ENCODE measurements at places on chromosomes 13 and 19. TPM values are rescaled to one million over a fixed set of nuclear protein-coding genes. Genes with fewer than 3 reads are reported as not detected.

Gene ZSCAN18
- total RNA-seq: 140 TPM

Gene TSPAN16
- not detected for total RNA-seq

Gene ZNF426
- total RNA-seq: 28.0 TPM

Gene CALR3
- not detected for total RNA-seq

Gene TEX26
- not detected for total RNA-seq

Gene PABPC3
- total RNA-seq: 0.16 TPM

Data from camera-type eye (tissue), 1 donor.